ENCODE measurements at places on chromosomes 7 and 10. TPM values are rescaled to one million over a fixed set of nuclear protein-coding genes. Genes with fewer than 3 reads are reported as not detected.

- DNase-seq = peak; percentile 88
Measured at GRCh38 chr7:26346611-26347203, 55.0 kb downstream of the SNX10 start.

- no peak for DNase-seq
Measured at GRCh38 chr7:1646957-1647891, 22.9 kb upstream of the ELFN1 start.

- no peak for DNase-seq
Measured at GRCh38 chr7:114293289-114294012, 121.2 kb upstream of the FOXP2 start.

GRCh38 chr10:59626523-59626869, 83.2 kb downstream of the SLC16A9 start:
- no peak for DNase-seq

GRCh38 chr10:96743988-96744585, 23.8 kb upstream of the PIK3AP1 start:
- peak; percentile 21 for DNase-seq

NANOS1 gene
- total RNA-seq = 0.05 TPM

Measured in left lobe of liver (tissue), 2 donors.